ENCODE measurements at places on chromosomes 7 and 10. TPM values are rescaled to one million over a fixed set of nuclear protein-coding genes. Genes with fewer than 3 reads are reported as not detected.

Gene MLXIPL
- total RNA-seq: 2.4 TPM

Gene CREB5
- 5.9 TPM for total RNA-seq

Gene LRRN3
- 0.84 TPM for total RNA-seq

Gene FLNC
- total RNA-seq: 208 TPM
